ENCODE measurements at places on chromosomes 13 and 19.

- no peak for DNase-seq
These were observed 40.2 kb downstream of the SLAIN1 start for GRCh38 chr13:77737583-77738200.

GRCh38 chr13:100130092-100130491 lies 41.2 kb downstream of the PCCA start:
- no peak for DNase-seq

DNA sequence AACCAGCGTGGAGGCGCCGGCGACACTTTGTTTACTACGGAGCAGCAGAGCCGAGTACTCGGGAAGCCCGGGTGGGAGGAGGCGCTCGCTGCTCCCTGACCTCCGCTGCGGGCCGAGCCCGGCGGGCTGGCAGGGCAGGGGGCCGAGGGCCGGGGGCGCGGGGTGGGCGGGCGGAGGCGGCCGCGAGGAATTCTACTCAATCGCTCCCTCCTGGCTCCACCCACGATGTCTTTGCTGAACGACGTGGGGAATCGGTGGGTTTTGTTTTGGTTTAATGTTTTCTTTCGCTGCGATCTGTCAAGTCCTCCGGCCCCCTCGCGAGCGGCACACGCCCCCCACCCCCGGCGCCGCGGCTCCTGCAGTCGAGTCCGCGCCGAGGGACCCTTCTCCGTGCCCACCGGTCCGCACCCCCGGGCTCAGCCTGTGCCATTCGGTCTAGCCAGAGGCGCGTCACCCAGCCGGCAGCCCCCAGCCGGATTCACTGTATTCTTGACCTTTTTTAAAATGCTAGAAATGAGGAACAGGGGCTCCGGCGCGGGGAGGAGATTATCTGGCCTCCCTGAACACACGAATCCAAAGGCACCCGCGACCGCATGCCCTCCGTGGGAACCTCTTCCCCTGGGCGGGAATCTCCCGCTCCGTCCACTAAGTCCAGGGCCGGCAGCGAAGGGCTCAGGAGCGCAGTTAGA lies 636 bp upstream of the FOXO1 start:
- DNase-seq = no peak

DNA sequence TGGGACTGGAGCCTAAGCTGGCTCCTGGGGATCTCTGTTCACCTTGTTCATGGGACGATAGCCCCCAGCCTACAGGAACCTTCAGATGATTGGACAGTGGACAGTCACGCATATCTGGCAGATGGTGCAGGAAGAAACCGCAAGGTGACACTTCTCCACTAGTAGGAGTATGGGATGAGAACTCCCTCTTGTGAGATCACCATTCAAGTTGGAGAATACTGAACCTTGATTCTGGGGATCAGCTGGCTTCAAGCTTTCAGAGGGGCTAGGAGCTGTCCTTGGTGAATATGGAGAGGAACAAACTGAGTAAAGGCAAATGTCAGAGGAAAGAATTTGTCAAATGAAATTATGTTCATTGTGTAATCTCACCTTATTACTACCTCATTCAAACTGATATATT lies 204.5 kb downstream of the PDS5B start:
- DNase-seq = no peak

GRCh38 chr13:30802953-30803478 lies 67.7 kb downstream of the ALOX5AP start:
- peak; percentile 81 for DNase-seq

GRCh38 chr13:21872795-21873194 lies 201.9 kb downstream of the FGF9 start:
- DNase-seq = no peak

DNA sequence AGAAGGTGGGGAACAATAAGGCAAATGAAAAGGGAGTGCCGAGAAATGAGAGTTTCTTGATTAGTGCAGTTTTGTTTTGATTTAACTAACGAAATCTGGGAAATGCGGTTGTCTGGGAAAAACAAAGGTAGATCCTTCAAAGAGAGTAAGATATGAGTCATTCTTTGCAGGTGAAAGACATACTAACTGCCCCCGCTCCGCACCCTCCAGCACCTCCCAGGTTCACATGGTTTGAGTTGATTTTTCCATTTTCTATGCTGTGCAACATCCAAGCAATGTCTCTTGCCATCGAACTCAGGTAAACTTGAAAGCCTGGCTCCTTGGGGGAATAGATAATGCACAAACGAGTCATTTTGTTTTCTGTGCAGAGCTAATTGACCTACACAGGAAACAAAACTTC lies 84.1 kb upstream of the KLF12 start:
- no peak for DNase-seq

GRCh38 chr19:47511681-47512080 lies 3.2 kb downstream of the NAPA start:
- no peak for DNase-seq

GRCh38 chr13:52162279-52163101 lies 3.1 kb upstream of the NEK3 start:
- DNase-seq = no peak

DNA sequence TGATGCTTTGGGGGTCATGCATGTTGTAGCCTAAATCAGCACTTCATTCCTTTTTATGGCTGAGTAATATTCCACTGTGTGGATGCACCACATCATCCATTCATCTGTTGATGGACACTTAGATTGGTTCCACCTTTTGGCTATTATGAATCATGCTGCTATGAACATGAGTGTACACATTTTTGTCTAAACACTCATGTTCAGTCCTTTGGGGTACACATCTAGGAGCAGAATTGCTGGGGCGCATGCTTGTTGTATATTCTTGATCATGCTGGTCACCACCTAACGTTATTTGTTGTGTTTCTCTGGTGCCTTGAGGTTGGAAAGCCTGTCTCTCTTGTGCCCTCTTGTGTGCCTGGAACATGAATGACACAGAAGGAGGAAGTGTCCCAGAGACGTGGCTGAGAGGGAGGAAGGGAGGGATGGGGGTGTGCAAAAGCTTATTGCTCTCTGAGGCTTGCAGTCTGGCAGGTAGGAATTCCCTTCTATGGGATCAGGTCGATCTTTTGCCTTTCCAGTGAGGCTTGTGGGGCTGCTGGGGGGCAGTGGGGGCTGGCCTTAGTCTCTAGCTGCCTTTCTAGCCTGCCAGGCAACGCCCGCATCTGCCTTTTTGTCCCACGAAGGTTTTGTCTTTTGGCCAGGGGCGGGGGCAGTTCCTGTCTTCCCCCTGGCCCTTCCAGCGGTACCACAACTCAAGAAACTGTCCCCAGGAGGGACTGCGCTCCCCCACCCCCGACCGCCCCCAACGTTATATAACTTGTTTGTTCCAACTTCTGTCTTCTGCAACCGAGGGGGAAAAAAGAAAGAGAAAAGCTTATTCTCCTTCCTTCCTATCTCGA lies 7.6 kb downstream of the KLHL26 start:
- DNase-seq = no peak

- no peak for DNase-seq
These were observed 2.4 kb downstream of the IRS2 start for GRCh38 chr13:109783815-109784589.

- no peak for DNase-seq
These were observed 70.5 kb upstream of the CSNK1A1L start for GRCh38 chr13:37175996-37176395.

- DNase-seq = no peak
These were observed 322.1 kb downstream of the ZNF536 start for GRCh38 chr19:30694156-30694755.

DNA sequence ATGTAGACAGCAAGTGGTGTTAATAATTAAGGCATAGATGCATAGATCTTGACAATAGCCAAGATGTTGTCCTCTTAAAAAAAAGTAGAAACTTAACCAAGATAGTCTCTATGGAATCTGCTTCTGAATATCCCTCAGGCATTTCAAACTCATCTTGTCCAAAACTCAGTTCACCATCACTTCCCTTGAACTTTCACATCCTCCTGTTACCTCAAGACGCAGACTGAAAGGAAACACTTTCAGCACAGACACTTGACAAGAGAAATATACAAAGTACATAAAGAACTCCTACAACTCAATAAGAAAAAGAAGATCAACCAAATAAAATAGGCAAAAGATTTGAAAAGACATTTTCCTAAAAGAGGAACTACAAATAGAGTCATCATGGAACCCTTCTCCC lies 451.1 kb downstream of the FOXO1 start:
- no peak for DNase-seq

GRCh38 chr13:64052521-64052920 lies 2636.9 kb upstream of the PCDH20 start:
- no peak for DNase-seq

GRCh38 chr13:48266701-48267639 lies 34.0 kb downstream of the ITM2B start:
- no peak for DNase-seq

- no peak for DNase-seq
These were observed 201.1 kb upstream of the SOX1 start for GRCh38 chr13:111865826-111866225.

DNA sequence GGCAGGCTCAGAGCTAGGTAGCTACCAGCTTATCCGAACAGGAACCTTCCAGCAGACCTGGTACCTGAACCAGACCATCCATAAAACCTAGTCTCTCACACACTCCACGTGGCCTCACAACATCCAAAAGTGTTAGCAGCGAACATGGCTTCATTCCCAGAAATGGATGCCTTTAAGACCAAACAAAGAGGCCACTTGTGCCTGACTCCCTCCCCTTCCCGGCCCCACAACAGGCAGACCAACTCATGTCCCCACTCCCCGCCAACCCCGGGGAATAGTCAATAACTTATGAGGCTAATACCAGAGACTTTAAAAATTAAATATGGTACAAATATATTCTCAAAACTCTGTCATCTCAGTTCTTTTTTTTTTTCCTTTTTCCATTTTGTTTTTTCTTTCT lies 46.2 kb downstream of the ZNF557 start:
- no peak for DNase-seq

DNA sequence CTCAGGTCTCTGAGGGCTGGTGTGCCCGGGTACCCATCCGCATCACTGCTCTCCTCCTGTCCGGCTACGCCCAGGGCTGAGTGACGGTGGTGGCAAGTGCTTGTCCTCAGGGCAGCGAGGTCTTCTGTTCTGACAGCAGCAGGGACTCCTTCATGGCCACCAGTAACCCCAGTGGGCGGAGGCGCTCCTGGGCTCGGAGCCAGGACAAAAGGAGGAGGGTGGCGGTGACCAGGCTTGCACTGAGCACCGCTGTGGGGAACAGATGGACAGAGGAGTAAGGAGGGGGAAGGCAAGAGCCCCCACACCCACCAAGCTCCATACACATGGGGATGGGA lies 5.8 kb downstream of the CD320 start:
- no peak for DNase-seq

DNA sequence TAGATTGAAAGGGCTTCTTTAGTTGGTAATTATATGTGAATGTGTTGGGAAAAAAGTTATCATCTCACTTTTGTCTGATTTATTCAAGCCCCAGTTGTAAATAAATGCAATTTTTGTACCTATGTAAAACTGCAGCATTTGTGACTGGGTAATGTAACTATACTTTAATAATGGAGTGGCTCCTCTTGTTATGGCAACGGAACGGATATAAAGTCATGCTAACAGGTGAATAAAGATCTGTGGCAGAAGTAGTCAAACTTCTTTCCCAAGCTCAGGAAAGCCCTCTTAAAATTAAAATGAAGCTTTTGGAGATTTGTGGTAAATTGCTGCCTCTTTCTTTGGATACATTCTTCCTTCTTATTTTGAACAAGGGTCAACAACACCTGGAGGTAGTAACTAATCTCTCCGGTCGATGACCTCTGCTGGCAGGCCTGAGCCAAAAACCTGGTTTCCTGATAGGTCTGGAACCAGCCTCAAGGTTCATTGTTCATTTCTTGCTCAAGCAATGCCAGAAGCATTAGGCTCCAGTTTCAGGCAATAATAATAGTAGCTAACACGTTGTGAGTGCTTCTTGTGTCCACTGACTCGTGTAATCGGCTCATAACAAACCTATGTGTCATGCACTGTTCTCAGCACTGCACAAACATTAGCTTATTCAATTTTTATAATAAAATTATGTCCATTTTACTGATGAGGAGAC lies 313.4 kb upstream of the DACH1 start:
- DNase-seq = no peak

DNA sequence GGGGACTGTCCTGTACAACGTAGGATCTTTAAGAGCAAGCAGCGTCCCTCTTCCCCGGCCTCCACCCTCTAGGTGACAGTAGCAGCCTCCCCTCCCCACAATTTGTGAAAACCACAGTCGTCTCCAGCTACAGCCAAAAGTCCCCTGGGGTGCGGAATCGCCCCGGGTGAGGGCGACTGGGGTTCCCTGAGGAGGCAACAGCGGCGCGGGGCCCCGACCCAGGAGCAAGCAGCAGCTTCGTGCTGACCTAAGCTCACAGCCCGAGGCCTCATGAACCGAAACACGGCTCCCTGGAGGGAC lies 322 bp downstream of the ZNF558 start:
- no peak for DNase-seq

DNA sequence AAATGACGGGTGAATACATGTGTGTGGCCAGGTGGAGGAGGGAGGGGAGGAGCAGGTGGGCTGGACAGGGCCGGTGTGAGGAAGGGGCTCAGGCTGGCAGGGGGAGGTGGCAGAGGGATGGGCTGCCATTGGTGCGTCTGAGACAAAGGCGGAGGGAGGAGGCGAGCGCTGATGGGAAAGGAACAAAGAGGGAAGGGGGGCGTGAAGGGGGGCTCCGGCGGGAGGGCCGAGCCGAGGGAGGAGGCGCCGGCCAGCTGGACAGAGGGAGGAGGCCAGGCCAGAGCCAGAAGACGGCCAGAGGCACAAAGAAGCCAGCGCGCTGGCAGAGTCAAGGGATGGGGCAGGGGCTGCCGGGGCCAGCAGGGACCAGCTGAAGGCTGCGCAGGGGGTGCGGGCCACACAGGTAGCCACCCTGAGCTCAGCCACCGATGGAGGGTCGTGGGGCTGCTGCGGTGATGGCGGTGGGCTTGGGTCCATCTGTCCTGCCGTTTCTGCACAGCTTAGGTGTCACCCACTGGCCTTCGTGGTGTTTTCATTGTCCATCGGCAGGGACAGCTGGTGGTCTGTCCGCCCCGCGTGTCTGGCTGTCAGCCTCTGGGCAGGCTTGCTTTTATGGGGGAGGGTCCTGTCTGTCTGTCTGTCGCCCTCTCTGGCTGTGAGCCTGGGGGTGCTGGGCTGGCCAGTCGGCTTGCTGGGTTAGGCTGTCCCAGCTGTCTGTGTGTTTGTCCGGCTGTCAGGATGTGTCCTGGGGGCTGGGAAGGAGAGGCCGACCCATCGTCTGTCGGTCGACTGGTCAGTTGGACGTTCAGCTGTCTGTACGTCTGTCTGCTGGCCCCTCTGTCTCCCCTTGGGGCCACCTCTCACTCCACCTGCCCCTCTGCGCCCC lies 2.2 kb downstream of the APC2 start:
- DNase-seq = no peak

DNA sequence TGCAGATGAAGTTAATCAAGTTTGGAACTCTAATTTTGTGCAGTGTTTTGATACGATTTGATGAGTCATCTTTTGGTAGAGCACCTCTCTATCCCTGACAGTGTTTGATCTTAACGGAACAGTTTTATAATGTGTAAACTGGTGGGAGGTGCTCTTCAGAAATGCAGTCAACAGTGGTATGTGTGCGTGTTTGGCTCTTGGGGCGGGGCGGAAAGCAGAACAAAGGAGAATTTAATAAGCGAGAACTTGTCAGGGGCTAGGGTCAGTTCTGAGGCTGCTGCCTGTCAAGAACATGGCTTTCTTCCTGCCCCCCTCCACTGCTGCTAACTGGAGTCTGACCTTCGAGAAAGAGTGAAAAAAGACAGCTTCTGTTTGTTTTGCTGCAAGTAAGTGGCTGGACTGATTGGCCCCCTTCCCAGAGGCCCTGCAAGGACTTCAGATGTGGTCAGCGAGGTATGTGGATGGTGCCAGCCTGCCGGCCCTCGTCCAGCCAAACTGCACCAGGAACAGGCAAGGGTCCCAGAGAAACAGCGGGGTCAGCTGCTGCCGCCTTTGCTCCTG lies 40.8 kb downstream of the BBC3 start:
- DNase-seq = peak; percentile 54
